NCI-H1436 treated with DMSO at 0.1 percent for 48 hours (cell line): ENCODE measurements at places on chromosomes 2 and 18.

GRCh38 chr2:28362991-28363521, 29.6 kb upstream of the FOSL2 start:
- DNase-seq: no peak

DNA sequence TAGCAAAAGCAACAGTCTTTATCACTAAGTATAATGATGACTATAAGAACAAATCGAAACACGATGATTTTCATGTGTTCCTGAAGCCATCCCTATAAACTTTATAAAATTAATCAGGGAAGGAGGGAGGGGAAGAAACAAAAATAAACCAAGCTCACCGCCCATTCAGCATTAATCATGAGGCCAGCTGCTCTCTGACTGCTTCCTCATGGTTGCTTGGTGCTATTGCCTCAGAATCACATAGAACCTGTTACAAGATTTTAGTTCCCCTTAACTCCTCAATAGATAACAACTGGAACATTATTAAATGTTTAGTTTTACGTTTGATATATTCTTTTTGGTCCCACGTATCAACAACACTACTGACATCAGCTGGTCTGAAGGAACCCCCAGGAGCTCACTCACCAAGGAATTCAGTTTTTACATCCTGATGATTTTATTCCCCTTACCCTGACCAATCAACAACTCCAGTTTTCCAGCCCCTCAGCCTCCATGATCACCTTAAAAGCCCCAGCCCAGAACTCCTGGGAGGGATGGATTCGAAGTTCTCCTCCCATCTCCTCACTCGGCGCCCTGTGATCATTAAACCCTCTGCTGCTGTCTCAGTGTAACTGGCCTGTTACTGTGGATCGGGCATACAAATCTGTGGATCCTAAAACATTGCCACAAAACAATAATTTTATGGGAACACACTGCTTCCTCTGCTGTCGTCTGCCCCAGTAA, 10.6 kb upstream of the HNRNPLL start:
- no peak for DNase-seq

DNA sequence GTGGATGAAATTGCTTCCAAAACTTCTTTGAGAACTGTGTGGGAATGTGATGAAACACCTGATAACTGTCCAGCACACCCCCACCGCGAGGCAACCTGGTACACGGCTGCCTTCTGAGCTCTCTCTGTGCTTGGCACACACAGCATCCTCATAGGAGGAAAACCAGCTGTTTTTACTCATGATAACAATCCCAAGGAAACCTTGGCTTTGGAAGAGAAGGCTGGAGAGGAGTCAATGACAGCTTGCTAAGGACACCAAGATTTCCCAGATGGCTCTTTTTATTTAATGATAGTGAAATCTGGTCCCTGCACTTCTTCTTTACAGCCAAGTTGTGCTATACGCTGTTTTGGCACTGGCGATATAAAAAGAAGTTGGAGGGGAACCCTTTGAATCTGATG, 232.5 kb upstream of the FN1 start:
- no peak for DNase-seq

DNA sequence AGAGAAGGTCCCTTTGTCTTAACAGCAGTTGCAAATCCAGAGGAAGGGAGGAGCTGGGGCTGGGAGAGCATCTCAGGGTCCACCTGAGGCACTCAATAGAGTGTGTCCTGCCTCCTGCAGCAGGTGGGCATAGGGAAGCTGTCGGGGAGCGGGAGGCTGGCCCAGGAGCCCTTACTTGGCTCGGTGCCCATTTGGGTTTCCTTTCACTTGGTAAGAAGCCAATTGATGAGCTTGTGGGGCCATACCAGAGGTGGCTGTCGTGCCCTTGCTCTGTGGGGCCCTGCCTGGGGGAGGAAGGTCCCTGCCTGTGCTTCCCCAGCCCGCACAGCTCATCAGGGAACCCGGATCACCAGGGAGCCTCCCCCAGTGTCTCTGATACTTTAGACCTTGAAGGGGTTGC, 229.7 kb downstream of the DYSF start:
- DNase-seq: no peak

- DNase-seq: no peak
These were observed 51.5 kb upstream of the DCC start for GRCh38 chr18:52288403-52289004.

- DNase-seq: no peak
These were observed 118.1 kb upstream of the EPAS1 start for GRCh38 chr2:46179037-46179621.

- DNase-seq: no peak
These were observed 919 bp downstream of the SF3B1 start for GRCh38 chr2:197433780-197434438.

- DNase-seq: no peak
These were observed 192.3 kb downstream of the MCFD2 start for GRCh38 chr2:46723346-46723745.

DNA sequence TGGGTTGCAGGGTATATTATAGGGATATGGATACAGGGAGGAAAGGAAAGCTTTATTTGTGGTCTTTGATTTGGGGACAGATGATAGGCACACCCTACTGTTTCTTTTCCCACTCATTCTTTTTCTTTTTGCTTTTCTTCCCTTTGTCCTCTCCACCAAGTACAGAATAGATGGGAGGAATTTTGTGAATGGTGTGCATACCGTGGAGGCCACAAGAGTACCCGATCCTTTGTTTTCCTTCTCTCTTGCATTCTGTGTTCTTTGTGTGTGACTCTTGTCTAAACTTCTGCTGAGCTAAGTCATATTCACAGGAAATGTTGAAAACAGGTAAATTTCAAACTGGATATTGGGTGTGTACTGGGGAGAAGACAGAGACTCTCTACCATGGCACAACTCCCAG, 321.4 kb upstream of the SLC8A1 start:
- DNase-seq: no peak

GRCh38 chr2:80326214-80326613, 21.7 kb upstream of the LRRTM1 start:
- DNase-seq: no peak

DNA sequence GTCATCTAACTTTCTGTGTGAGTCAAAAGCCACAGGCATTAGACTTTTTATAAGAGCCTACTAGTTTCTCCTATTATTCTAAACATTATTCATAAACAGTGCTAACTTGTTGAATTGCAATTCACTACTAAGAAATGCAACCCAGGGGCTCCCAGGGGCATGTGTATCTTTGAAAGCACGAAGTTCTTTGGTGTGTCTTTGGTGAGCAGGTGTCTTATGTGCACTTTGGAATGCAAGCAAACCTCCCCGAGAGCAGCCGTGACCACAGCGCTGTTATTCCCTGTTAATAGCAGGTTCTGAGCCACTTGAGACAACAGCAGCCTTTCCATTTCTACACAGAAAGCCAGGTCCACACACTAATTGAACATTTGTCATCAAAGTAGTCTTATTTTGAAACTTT, 123.5 kb downstream of the PRKRA start:
- no peak for DNase-seq

- DNase-seq: no peak
These were observed 40.0 kb downstream of the MERTK start for GRCh38 chr2:111938392-111938791.

DNA sequence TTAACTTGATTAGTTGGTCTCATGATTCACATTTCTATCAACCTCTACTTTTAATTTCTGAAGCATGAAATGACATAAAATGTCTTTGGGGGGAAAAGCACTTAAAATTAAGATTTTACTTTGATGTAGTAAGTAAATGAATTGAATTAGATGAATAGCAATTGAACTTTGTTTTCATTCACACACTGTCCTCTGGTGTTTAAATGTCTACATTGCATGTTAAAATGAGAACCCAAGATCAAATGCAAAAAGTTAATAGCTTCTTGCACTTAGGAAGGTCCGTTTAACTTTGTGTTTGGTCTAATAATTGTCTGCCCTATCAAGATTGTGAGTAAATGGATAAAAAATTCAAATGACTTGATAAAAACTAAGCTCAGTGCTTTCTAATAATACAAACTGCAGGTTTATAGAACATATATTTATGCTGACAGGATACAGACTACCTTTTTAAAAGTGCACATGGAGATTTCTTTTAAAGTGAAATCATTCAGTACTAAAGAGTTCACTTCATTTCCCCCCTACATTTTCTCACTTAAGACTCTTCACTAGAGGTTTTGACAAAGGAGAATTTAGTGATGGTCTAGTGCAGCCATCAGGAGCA, 156.2 kb upstream of the NABP1 start:
- no peak for DNase-seq

DNA sequence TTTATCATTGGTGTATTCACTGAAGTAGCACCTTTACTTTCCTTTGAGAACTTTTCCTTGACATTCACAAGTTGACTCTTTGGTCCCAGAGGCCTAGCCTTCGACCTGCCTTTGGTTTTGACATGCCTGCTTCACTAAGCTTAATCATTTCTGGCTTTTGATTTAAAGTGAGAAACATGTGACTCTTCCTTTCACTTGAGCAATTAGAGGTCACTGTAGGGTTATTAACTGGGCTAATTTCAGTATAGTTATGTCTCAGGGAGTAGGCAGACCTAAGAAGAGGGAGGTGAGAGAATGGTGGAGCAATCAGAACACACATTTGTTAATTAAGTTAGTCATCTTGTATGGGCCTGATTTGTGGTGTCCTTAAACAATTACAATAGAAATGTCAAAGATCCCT, 1040.7 kb upstream of the SLC39A10 start:
- no peak for DNase-seq

GRCh38 chr2:64400105-64400728, 53.7 kb upstream of the LGALSL start:
- DNase-seq: no peak

DNA sequence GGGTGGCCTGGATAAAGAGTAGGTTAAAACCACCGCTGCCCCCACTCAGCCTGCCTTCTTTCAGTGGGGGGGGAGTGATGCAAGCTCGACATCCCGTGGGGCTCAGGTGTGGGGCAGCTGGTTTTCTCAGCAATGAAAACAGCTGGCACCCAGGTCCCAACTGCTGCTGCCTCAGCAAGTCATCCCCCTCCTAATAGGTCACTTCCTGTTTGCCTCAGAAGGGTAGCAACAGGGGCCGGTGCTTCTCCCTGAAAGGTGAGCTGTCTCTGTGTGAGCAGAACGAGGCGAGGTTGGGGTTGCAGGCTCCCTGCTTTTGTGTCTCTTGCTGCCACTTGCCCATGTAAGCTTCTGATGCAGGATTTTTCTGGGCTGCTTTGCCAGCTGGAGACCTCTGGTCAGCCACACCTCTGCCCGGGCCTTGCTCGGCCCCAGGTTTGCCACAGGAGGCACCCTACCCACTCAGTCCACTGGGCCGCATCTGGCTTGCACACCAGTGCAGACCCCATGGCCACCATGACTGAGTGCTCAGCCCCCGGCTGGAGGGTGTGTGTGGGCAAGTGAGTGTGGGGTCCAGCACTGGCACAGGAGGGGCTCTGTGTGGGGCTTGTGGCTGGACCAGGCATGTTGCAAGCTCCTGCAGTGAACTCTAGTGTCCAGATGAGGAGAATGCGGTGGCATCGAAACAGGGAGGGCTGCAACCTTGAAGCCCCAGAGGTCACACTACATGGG, 11.5 kb upstream of the ASB1 start:
- DNase-seq: no peak

DNA sequence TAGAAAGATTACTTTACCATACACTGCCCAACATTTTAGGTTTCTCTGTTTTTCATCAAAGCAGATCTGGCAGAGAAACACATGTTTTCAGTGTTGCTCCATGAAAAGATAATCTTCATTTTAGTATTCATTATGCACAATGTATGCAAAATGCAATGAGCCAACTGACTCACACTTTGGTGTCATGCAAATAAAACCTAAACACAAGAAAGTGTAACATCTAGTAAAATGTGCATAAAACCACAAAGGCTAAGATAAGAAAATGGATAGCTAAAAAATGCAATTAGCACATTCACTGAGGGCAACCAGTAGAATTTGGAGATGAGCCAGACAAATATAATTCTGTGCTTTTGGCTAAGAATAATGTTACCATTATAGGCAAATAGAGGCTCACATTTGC, 203.5 kb upstream of the UBE2E3 start:
- no peak for DNase-seq

- DNase-seq: no peak
These were observed 74.5 kb downstream of the NCOA1 start for GRCh38 chr2:24565537-24565936.

DNA sequence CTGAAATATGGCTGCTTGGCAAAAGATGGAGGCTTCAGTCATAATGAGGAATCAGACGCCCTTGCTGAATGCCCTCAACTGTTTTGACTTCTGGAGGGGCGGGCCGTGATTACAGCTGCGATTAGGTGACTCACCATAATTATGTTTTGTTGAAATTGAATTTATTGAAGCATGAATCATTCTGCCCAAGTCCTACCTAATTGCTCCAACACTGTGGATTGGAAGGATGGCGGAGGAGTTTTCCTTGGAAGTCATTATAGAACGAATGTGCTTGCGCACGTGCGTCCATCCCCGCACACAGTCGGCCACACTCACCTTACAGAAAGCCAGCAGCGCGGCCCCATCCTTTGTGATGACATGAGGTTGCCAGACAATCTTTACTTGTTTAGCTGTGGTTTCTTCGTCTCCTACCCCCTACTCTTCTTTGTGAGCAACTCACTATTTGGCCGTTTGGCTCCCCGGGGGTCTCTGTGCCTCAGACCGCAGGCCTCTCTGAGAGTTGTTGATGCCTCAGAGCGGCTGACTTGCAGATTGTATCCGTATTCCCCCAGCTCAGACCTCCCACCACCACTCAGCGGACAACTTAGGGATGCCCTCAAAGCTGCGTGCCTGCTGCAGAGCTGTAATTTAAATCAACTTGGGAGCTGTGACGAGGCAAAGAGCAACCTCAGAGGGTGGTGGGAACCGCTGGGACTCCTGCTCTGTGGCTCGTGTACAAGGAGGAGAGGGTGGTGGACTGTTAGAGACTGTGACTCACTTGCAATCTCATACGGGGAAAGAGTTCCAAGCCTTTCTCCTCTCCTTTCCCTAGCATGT, 513.4 kb downstream of the TNS1 start:
- DNase-seq: peak; percentile 81
